Neural progenitor cell (in vitro differentiated cells): ENCODE measurements at places on chromosomes 6 and 20.
A peak's percentile ranks its signal among the peaks of the same experiment; 100 is the strongest.

GRCh38 chr20:19487420-19487819 is 270.6 kb upstream of the RIN2 start:
- no peak for DNase-seq

- DNase-seq: peak; percentile 4
These were observed 35.2 kb downstream of the NCR2 start for GRCh38 chr6:41370488-41371111.

DNA sequence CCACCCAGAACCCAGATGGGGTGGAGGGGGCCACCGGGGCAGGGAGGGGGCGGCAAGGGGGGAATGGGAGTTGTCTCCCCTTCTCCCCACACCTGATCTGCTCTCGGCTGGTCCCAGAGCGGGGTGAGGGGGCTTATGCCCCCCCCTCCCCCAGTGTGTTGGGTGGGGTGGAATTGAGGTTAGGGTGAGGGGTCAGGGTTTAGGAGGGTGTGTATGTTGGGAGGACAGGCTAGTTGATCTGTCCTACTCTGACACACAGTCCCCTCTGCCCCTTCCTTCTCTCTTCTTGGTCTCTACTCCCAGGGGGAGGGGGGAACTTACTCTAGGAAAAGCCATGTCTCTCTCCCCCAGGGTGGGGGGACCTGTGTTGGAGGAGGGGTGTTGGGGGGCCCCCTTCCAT is 1.9 kb upstream of the ZBTB9 start:
- DNase-seq: no peak

GRCh38 chr20:1901704-1902103 is 6.5 kb downstream of the SIRPA start:
- peak; percentile 2 for DNase-seq

- DNase-seq: no peak
These were observed 9.9 kb downstream of the DNMT3B start for GRCh38 chr20:32772046-32772445.
